ENCODE measurements at places on chromosomes 3 and 15.
A peak's percentile ranks its signal among the peaks of the same experiment; 100 is the strongest.

DNA sequence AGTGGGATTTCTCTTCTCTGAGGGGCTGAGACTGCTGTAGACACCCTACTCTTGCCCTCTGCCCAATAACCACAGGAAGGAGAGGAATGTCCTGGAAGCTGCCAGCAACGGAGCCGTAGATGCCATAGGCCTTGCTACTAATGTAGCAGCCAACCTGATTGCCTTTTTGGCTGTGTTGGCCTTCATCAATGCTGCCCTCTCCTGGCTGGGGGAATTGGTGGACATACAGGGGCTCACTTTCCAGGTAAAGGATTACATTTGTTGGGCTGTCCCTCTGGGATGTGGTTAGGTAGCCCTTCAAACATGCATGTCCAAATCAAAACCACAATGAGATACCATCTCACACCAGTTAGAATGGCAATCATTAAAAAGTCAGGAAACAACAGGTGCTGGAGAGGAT, 16.1 kb downstream of the SLC28A2 start:
- DNase-seq: peak; percentile 1

DNA sequence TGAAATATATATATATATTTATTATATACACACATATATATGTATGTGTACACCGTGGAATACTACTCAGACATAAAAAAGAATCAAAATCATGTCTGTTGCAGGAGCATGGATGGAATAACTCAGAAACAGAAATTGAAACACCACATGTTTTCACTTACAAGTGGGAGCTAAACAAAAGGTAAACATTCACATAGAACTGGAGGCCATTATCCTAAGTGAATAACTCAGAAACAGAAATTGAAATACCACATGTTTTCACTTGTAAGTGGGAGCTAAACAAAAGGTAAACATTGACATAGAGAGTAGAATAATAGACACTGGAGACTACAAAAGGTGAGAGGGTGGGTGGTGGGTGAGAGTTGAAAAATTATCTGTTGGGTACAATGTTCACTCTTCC, 171.5 kb upstream of the GOLIM4 start:
- DNase-seq: no peak

GRCh38 chr3:26198609-26199008, 408.7 kb downstream of the OXSM start:
- no peak for DNase-seq

- DNase-seq: no peak
Measured at GRCh38 chr3:70789878-70790277, 477.4 kb upstream of the MDFIC2 start.

- DNase-seq: no peak
Measured at GRCh38 chr3:122102191-122102935, 47.2 kb downstream of the CD86 start.

- no peak for DNase-seq
Measured at GRCh38 chr3:70096376-70097066, 97.0 kb downstream of the SAMMSON start.

GRCh38 chr3:157201648-157202278, 41.8 kb upstream of the CCNL1 start:
- DNase-seq: no peak

DNA sequence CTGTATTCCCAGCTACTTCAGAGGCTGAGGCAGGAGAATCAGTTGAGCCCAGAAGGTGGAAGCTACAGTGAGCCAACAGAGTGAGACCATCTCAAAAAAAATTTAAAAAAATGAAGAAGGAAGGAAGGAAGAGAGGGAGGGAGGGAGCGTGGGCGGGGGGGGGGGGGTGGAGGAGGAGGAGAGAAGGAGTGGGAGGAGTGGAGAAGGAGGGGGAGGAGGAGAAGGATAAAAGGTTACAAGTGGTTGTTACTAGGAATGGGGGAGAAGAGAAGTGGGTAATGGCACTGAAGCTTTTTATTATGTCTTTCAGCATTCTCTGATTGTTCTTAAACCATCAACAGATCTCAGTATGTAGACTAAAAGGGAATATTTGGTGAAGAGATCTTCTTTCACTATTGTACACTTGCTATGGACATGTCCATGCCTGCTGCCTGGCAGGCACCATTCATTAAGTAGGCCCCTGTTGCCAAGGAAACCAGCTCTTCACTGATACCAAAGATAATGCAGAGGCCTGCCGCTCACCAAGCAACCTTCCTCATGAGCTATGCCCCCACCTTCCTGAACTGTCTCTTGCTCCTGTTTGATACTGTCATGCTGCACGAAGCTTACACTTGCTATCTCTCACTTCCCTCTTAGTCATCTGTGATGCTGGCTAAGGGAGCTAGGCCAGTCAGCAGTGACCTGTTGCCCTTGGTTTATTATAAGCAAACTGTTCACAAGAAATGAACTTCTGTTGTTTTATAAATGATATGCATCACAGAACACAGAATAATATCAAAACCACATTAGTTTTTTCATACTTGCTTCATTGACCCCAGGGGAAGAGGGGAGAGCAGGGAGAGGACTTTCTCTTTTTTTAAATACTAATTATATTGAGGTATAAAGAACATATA, 23.1 kb downstream of the EPM2AIP1 start:
- peak; percentile 8 for DNase-seq

- no peak for DNase-seq
Measured at GRCh38 chr15:101318839-101319238, 23.8 kb upstream of the SNRPA1 start.

GRCh38 chr3:32880225-32880624, 62.4 kb downstream of the TRIM71 start:
- no peak for DNase-seq

DNA sequence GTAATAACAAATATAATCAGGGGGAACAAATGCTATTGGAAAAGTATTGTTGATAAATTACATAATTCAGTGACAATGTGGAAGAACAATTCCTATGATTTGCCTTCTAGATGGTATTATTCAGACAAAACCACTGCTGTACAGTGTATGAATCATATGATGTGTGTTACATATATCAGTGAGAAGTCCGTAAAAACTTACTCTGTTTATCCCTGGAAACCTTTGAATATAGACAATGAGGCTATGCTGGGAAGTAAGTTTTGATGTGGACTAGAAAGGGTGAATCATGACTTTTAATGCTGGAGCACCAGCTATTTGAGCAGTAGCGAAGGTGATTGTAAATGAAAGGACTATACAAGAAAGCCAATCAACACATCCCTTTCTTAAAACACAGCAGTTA, 17.9 kb downstream of the C3orf38 start:
- DNase-seq: no peak

DNA sequence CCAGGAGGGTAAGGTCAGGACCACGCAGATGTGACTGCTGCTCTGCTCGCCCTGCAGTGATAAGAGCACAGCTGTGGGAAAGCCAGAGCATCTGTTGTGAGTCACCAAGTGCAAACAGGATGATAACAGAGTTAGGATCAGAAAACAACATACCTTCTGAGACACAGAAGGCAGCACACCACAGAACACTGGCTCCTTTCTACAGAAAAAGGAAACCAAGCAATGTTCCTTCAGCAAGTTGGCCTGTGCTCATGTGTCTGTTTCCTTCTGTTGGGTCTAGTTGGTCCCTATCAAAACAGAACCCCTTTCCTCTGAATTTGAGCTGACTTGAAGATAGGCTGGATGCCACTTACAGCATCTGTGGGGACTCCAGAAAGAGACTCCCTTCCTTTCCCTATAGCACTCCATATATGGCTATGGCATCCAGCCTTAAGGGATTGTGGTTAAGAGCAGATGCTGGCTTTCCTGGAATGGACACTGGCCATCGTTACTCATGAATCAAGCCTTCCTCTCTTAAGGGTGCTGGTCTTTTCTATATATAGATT, 440.7 kb upstream of the THBS1 start:
- no peak for DNase-seq

DNA sequence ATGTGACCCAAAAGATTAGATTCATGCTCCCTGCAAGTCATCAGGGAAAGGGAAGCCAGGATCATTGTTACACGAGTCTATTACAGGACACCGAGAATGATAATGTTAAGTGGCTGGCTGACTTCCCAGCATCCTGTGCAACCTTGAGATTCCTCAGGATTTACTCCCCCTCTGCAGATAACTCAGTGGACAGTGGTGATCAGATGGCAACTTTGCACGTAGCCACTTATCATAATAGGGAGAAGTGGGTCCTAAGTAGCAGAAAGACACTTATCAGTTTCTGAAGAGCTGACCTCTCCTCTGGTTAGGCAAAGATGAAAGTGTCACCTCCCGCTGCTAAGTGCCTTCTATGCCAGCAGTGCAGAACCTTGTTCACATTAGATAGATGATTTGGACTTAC, 6.7 kb upstream of the TMPRSS7 start:
- no peak for DNase-seq

GRCh38 chr3:140270329-140270728, 335.3 kb downstream of the CLSTN2 start:
- no peak for DNase-seq

DNA sequence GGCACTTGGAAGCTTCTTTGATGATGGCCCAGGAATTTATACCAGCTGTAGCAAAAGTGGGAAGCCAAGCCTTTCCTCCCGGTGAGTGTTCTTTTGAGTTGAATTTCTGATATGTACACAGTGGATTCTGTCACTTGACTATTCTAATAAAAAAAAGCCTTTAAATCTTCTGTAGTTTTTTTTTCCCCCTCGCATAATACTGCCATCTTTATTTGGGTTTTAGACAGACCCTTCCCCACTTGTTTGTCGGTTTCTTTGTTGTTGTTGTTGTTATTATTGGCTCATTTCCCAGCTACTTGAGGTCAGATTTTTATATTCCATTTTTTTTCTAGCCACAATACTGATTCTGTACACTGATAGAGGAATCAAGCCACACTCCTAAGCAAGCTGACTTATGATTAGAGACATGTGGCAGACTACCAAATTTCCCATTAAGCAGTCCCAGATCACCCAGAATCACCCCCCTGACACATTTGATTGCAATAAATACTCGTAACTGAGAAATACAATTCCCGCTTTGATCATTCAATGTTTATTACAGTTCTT, 122.4 kb upstream of the IL12A start:
- DNase-seq: no peak

- DNase-seq: no peak
Measured at GRCh38 chr15:75456710-75457109, 5.2 kb upstream of the SIN3A start.

DNA sequence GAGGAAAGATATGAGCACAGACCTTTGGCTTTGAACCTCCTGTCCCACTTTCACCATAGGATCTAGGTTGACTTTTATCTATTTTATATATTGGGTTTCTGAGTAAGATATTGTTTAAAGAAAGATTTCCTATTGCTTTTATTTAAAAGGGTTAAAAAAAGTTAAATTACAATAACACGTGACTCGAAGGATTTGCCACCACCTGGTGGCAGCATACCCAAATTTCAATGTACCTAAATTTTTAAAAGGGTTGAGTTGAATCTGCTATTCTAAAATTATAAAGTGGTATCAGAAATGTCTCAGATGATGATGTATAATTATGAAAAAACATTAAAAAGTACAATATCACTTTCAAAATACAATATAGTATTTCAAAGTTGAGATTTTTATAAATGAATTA, 368.4 kb downstream of the MECOM start:
- DNase-seq: no peak

- DNase-seq: no peak
Measured at GRCh38 chr3:128971421-128972100, 22.3 kb downstream of the CFAP92 start.

DNA sequence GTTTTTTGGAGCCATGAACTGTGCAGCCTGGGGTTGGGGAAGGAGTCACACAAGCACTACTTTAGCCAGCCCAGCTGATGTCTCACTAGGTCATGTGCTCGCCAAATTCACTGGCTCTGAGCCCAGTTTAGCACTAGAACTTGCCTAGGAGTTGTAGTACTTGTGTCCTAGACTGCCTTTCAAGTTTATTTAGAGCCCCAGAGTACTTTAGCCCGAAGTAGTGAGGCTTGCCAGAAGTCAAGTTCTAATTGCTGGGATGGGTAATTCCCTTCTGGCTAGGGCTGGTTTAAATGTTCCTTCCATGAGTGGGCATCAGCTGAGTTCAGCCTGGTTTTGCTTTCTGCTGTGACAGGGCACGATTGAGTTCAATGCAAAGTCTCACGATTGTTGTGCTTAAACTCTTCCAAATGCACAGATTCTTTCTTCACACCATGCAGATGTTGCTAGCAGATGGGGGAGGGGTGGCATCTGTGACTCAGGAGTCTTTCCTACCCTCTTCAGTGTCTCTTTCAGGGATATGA, 228.2 kb upstream of the ZPLD1 start:
- DNase-seq: no peak

DNA sequence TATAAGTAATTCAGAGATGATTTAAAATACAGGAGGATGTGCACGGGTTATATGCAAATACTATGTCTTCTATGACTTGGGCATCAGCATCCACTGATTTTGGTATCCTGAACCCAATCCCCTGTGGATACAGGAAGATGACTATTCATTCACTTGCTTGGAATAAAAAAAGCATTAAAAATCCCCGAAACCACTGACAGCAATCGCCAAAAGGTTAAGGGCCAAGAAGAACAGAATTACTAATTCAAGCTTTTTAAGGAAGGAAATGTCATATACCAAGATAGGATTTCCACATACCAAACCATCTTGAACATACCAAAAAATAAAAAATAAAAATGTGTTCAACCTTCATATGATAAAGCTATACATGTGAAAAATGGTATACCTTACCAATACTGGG, 93.7 kb downstream of the DLG1 start:
- DNase-seq: no peak

GRCh38 chr3:12750658-12751071, 8.4 kb downstream of the TMEM40 start:
- no peak for DNase-seq

GRCh38 chr15:25743548-25744275, 119.4 kb downstream of the ATP10A start:
- DNase-seq: no peak

DNA sequence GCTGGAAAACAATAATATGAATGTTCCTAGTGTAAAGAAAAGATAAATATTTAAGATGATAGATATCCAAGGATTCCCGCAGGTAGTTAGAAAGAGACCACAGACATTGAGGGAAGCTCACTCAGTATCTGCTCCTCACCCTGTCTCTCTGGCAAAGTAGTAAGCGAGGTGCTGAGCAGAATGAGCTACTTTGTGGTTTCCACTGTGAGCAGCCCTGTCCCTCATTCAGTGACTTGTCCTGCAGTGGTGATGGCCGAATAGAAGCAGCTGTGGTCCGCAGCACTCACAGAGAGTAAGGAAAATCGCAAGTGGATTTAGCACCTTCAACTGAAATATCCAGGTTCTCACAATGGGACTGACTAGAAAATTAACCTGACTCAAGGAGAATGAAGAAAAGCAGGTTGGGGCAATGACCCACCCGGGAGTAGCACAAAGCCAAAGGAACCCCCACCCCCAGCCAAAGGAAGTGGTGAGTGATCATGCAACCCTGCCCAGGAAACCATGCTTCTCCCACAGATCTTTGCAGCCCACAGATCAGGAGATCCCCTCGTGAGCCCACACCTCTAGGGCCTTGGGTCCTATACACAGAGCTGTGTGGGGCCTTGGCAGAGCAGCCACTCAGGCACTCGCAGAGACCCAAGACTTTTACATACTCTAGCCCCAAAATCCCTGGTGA, 21.8 kb upstream of the SLC25A38 start:
- DNase-seq: peak; percentile 22

- DNase-seq: no peak
Measured at GRCh38 chr15:89112341-89112971, 24.2 kb downstream of the ABHD2 start.

Measured in T-helper 9 cell (primary cell).